Activated T-helper 1 cell treated with anti-CD3 and anti-CD28 coated beads, Interleukin-2, amount 50 U/mL, for 16 hours (primary cell): ENCODE measurements at places on chromosomes 16 and 17.

DNA sequence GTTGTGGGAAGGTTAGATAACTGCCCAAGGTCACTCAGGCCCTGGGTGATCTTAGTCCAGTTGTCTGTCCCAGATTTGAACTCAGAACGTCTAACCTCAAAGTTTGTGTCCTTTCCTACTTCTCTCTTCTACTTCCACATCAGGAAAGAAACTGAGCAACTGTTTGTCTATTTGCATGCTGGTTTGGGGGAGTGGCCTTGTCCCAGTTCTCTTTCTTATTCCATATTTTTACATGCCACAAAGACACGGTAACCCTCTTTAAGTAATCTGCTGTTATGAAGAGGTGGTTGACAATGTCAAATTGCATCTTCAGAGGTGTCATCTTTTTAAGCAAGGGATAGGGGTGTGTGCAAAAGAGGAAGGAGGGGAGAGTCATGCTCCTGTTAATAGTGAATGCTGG lies 432.5 kb downstream of the HS3ST3B1 start:
- DNase-seq: no peak

- no peak for DNase-seq
These were observed 77.7 kb downstream of the XYLT1 start for GRCh38 chr16:17392857-17393692.

DNA sequence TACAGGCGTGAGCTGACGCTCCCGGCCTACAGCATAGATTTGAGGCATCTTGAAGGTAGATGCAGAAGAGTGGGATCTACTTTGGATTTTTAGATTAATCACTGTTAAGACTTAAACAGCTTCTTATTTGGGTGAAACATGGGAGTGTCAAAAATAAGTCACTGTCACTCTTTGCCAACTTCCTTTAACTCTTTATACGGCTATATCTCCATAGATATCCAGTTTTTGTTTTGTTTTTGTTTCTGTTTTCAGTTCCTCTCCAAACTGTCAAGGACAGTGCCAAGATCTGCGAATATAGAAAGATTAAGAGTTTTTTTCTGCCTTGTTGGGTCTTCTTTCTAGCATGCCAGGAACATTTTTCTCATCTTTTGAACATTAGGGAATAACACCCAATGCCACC lies 706.1 kb downstream of the WWOX start:
- DNase-seq: no peak

DNA sequence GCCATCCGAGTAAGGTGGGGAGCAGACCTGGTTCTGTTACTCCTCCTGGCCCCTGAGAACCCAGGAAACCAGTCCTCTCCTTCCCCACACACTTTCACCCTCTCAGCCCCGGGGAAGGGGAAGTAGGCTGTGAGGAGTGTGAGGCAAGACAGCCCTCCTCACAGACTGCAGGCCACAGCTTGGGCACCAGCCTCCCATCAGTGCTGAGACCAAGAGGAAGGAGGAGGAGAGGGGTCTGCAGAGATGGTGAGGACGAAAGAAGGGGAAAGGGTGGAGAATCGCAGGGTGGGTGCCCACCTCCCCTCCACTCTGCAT lies 7.0 kb downstream of the G6PC3 start:
- no peak for DNase-seq

- no peak for DNase-seq
These were observed 78.4 kb downstream of the CNGB1 start for GRCh38 chr16:57892447-57893096.

- no peak for DNase-seq
These were observed 6.2 kb downstream of the PIRT start for GRCh38 chr17:10831696-10832095.

GRCh38 chr17:43717913-43718312 lies 40.7 kb downstream of the SOST start:
- no peak for DNase-seq

GRCh38 chr17:36705874-36706731 lies 104.7 kb downstream of the MRM1 start:
- DNase-seq: peak; percentile 22

GRCh38 chr17:28478712-28479615 lies 5.5 kb downstream of the SLC13A2 start:
- DNase-seq: no peak

DNA sequence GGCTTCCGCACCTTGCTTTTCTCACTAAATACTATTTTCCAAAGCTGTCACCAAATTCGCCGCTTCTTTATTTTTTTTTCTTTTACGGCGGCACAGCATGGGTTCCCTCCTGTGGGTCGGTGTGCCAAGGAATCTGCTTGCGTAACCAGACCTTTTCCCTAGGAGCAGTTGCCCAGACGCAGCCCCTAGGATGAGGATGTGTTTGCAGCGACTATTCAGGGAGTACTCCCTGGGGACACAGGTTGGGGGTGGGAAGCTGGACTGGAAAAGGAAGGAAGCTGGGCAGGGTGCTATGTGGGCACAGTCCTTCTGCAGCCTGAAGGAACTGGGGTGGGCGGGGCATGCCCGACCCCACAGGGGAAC lies 49.0 kb upstream of the ZCCHC14 start:
- no peak for DNase-seq

DNA sequence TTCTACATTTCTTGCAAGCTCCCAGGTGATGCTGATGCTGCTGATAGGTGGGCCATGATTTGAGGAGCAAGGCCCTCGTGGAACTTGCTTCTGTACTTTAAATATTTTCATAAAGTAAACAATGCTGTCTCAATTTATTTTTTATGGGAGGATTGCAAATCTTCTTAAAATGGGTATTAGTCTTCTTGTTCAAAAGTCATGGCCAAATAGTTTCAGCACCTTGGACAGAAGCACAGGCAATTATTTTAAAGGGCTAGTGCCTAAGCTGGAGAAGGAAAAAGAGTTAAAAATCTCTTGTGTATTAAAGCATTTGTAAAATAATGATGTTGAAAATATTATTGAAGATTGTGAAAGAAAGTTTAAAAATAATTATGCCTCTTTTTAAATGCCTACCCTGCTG lies 50.5 kb downstream of the GPR139 start:
- no peak for DNase-seq

- DNase-seq: no peak
These were observed 8.6 kb upstream of the MRC2 start for GRCh38 chr17:62618647-62619416.

DNA sequence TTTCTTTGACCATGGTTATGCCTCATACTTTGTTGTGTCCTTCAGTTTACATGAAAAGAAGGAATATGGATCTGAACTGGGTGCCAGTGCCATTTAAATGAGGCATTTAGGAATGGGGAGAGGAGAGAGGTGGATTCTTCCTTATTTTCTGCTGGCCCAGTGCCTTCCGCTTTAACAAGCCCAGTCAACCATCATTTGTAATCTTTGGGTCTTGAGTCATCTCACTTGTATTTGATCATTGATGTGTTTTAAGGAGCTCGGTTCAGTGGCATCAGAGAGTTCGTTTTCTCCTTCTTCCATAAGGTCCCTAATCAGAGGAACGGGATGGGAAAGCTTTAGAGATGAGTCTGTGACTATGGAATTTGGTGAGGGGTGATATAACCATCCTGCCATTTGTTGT lies 334.9 kb downstream of the WWOX start:
- DNase-seq: no peak

DNA sequence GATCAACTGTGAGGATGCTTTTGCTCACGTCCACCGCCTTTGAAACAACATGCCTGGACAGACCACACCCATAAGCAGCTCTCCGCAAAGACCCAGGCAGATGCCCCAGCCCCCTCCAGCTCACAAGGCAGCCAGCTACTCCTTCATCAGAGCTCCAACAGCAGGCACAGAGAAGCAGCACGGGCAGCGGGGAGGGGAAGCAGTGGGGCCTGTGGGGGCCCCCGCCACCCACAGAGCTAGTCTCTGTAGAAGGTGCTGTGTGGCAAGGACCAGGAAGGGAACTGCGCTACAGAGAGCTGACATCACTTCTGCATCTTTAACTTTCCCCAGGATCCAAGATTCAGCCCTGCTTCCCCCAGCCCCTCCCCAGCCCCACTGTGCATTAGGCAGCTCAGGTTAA lies 10.0 kb upstream of the SCNN1G start:
- DNase-seq: no peak

DNA sequence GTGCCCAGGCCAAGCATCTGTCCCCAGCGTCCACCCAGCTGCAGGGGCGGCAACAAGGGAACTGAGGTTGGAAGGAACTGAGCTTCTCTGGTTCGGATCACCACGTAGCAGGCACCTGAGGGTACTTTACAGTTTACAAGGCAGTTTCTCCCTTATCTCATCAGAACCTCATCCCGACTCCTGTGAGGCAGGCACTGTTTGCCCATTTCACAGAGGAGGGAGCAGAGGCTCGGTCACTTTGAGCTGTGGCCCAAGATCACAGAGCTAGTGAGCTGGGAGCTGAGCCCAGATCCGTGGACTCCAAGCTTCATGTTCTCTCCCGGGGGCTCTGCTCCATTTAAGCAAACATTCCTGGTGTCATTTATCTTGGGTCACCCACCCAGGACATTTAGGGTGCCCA lies 15.1 kb downstream of the UBALD1 start:
- DNase-seq: no peak

- DNase-seq: no peak
These were observed 135.1 kb downstream of the CDH13 start for GRCh38 chr16:82761858-82762257.

DNA sequence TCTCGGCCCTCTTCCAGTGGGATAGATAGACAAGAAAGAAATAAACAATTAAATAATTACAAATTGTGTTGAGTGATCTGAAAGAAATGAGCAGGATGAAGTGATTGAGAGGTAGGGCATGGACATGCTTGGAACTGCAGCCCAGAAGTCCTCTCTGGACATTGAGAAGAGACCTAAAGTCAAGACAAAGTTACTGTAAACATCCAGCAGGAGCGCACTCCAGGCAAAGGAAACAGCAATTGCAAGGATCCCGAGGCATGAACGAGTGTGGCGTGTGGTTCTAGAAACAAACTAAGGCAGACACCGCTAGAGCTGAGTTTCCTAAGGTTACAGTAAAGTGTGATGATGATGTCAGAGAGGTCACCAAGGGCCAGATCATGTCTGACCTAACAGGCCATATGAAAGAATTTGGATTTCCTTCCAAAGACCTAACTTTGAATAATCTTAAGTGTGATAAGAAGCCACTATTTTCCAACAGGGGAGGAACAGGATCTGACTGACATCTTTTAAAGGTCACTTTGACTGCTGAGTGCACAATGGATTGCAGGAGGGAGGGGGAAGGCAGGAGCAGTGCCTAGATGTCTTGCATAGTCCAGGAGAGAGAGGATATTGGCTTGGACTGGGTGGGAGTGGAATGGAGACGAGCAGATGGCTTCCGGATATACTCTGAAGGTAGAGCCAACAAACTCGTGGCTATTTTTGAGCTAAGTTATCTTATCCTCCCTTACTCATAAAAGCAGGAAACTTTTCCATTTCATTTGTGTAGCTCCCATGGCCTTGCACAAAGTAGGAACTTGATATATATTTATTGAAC lies 19.0 kb downstream of the ABCC12 start:
- DNase-seq: no peak

GRCh38 chr16:69917739-69918138 lies 33.4 kb upstream of the CLEC18A start:
- DNase-seq: no peak

- no peak for DNase-seq
These were observed 174.8 kb downstream of the C16orf78 start for GRCh38 chr16:49548325-49548970.

DNA sequence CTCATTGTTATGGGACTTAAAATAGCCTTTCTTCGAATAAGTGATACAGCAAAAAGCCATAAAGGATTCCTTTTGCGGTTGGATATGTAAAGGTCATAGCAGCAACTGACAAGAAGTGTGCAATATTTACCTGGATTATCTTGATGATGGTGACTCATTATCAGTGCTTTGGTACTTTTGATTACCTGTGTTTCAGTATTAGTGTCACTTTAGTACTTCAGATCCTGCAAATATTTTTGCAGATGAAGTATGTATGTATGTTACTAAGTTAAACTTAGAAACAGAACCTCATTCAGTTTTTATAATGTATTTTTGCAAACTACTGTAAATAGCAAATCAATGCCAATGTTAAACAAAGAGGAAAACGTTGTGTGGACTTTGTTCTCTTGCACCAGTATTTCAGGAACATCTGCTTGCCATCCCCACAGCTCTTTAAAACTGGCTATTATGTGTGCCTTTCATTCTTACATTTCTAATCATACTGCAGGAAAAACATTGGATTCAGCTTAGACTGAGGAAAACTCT lies 10.5 kb downstream of the CNEP1R1 start:
- DNase-seq: no peak

GRCh38 chr16:48536614-48537200 lies 73.3 kb downstream of the N4BP1 start:
- DNase-seq: no peak

- DNase-seq: peak; percentile 71
These were observed 20.9 kb upstream of the KRT19 start for GRCh38 chr17:41548844-41549595.

DNA sequence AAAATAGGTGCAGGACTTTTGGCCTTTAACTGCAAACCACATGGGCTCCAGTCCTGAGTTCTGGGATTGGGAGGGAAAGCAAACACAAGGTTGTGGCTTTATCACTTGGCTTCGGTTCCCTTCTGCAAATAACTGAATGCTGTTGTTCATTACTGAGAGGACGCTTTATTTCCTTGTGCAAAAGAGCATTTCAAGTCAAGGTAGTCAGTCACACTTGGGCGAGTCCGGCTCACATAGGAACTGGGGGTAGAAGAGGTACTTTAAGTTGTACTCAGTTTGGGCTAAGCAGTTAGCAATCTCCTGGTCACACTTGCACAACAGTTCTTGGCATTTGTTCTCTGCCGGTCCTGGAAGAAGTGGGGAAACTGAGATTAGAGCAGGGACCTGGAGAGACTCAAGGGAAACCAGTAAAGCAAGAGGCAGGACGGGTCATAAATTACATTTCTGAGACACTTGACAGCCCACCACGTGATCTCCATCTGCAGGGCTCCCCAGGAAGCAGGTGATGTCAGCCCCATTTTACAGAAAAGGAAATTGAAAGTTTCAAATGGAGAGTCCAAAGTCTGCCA lies 21.6 kb downstream of the PLA2G10 start:
- DNase-seq: no peak

GRCh38 chr17:55348749-55349354 lies 72.8 kb downstream of the MMD start:
- DNase-seq: peak; percentile 7

DNA sequence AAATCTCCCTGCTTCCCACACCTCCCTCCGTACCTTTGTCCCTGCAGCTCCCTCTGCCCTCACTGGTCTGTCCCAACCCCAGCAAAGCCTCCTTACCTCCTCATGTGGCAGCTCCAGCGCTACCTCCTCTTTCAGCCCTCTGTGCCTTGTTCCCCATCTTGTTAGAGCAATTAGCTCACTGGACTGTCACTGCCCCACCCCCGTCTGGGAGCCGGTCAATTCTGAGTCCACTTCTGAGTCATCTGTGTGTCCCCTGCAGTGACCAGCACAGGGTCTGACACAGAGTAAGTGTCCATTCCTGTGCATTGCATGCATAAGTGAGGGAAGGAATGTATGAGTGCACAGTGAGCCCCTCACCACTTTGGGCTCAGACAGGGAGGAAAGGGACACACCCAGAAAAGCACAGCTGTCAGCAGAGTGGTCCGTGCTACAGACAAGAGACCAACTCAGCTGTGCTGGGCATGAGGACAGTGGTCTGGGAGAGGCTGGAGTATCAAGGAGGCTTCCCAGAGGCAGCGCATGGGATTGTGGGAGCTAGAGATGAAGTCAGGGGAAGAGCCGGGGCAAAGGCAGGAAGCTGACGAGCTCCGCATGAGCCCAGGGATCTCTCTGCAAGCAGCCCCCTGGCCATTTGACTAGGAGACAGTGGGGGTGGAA lies 45.9 kb downstream of the PITPNM3 start:
- DNase-seq: no peak

- no peak for DNase-seq
These were observed 462.5 kb upstream of the EEF2KMT start for GRCh38 chr16:5560084-5560483.

- DNase-seq: no peak
These were observed 1.6 kb downstream of the HIC1 start for GRCh38 chr17:2056206-2057174.

- no peak for DNase-seq
These were observed 87.3 kb upstream of the NACA2 start for GRCh38 chr17:61678339-61678738.
